ENCODE measurements at places on chromosomes 7 and 10.

- no peak for DNase-seq
These were observed 31.5 kb downstream of the RAB19 start for GRCh38 chr7:140435252-140435895.

DNA sequence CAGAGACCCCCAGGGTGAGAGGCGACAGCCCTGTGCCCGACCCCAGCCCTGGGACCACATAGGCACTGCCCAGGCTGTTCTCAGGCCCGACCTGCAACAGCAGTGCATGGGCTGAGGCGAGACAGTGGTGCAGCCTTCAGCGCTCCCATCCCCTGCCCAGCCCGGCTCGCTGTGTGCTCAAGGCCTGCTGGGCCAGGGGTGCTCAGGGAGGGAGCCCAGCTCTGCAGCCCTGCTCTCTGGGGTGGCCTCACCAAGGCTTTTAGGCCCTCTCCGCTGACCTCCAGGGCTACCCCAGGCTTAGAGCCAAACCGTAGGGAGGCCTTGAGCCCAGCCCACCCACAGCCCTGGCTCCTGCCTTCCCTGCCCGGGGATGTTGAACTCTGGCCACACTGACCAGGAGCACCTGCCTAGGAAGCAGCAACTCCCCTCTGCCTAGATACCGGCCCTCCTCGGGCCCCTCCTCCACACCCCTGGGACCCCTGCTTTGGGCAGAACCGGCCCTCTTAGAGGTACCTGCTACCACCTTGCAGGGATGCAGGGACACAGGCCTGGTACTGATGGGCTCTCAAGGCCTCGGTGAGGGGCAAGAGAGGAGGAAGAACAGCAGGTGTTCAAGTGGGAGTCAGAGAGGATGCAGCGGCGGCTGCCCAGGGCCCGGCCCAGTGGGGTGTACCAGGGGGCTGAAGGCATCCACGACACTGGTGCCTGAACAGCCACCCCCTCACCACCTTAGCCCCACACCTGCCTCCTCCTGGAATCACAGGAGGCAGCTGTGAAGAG is 231.5 kb downstream of the ELFN1 start:
- peak; percentile 76 for DNase-seq

GRCh38 chr7:105010504-105011130 is 3.4 kb upstream of the KMT2E start:
- DNase-seq: no peak

GRCh38 chr7:42115795-42116194 is 121.2 kb downstream of the GLI3 start:
- no peak for DNase-seq

DNA sequence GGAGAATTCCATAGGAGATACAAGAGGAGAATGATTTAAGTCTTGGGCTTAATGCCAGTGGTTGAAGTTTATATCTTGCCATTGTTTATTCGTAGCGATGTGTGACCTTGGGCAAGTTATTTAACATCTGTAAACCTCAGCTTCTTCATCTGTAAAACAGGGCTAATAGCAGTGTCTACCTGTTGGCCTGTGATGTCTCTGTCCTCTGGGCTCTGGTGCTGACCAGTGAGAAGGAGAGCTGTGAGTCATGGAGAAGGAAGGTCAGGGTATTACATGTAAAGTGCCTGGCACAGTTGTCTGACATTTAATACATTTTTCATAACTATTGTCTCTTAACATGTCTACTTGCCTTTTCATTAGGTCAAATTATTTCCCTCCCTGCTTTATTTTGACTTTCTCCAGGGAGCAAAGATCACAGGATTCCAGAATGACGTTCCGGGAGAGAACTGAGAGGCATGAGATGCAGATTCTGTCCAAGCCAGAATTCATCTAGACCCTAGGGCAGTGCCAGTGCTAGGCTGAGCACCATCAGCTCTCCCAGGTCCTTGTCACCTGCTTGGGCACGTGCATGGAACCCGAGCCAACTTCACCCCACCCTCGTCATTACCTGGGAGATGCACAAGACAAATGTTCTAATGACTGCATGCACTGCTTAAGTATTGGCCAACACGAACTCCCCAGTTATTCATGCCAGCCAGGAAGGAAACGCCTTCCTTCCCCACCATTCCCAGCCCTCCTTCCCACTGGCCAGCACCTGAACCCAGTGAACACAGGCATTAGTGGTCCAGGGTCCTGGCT is 187.9 kb downstream of the DPY19L1 start:
- DNase-seq: no peak

DNA sequence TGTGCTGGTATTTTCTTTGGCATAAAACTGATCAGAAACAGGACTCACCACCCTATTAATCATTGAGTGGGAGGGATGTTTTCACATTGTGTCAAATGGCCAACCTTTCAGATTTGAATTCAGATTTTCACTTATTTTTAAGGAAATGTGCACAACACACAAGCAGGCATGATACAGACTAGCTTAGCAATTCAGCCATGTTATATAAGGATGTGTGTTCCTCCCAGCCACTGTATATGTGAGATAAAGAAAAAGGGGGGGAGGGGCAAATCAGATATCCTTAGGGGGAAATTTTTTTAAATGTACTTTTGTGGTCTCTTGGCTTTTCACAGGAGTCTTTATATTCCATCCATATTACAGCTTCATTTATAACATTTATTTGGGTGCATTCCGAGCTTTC is 3.1 kb downstream of the GAD2 start:
- peak; percentile 48 for DNase-seq

GRCh38 chr10:84407388-84408049 is 79.1 kb downstream of the CCSER2 start:
- DNase-seq: no peak

DNA sequence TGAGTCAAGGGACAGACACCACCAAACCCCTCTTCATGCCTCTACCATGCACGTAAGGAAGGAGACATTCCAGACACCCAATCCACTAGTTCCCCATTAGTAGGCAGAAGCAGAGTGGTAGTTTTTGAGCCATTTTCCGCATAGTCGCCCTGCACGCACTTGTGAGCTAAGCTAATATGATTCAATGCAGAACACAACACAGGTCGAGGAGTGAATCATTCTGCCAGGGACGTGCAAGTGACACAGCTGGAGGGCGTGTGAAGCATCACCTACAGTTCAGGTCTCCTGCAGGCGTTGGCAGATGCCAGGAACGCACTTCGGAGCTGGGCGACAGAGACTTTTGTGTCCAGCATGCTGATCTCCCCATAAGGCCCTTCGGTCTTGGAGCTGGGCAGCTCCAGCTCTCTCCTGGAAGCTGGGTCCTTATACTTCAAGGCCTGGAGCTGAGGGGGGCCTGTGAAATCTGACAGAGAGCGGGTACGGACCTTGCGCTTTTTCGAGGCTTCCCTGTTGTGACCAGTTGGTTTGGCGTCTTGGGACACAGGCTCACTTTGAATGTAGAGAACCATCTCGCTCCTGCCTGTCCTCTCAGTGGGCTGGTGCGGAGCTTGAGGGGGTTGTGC is 102.4 kb downstream of the SVIL start:
- no peak for DNase-seq
